Right ventricle myocardium inferior (tissue), 1 donor: ENCODE measurements at places on chromosomes 2 and 18.

DNA sequence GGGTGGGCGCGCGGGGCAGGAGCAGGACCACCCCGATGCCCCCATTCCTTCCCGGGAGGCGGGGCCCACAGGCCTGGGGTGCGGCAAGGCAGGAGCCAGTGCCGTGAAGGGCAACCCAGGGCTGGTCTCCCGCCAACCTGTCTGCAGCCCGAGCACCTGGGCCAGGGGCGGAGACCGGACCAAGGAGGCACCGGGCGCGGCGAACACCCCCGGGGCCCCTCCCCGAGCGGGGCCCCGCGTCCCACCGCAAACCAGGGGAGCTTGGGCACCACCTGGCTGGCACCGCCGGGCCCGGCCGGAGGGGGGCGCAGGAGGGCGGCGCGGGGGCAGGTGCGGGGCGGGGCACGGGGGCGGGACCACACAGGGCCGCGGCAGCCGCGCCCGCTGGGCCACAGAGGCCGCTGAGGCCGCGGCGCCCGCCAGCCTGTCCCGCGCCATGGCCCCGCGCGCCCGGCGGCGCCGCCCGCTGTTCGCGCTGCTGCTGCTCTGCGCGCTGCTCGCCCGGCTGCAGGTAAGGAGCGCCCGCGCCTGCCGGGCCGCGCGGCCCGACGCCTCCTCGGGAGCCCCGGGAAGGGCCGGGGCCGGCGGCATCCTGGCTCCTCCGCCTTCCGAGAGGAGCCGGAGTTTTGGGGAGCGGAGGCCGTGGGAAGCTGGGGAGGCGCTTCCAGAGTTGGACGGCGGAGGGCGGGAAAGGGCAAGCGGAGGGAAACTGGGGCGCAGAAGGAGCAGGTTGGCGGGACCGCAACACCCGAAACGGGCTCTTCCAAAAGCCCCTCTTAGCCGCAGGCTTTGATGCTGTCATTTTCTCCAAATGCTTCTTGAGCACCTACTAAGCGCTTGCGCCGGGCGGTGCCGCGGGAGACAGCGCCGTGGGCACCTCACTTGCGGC is at the start of gene TNFRSF11A:
TSS of gene TNFRSF11A (plus strand) at position 394 of the 889 bp plus-strand sequence. CDS start at position 437, 43 bp downstream.
- DNase-seq, result no peak

DNA sequence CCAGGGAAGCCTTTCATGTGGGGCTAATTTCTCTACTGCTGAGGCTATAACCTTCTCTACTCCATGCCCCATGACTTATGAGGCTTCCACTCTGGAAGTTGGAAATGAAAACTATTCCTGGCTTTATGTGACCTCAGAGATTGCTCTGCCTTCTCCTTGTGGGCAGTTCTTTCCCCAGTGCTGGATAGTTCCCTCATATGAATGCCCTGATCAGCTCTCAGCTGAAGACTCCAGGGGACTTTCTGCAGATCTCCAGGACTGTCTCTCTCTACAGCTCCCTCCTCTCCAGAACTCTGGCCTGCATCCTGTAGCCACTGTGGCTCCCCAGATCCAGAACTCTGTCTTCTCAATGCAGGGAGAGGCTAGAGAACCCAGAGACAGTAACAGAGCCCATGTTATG is 235.1 kb downstream of the SEPTIN10 start:
- DNase-seq, result no peak

GRCh38 chr2:229090225-229090624 is 180.9 kb downstream of the PID1 start:
- DNase-seq, result no peak

GRCh38 chr18:50578030-50578429 is 18.1 kb downstream of the MAPK4 start:
- DNase-seq, result no peak

GRCh38 chr2:186348200-186348599 is 137.9 kb upstream of the ZC3H15 start:
- no peak for DNase-seq
